A549 treated with GW870086 at 1 μM for 4 hours (cell line): ENCODE measurements at places on chromosomes 11 and 22. TPM values are rescaled to one million over a fixed set of nuclear protein-coding genes. Genes with fewer than 3 reads are reported as not detected.

ZNF280A gene
- 3.1 to 3.8 TPM (median 3.5 TPM) in 5 replicates for total RNA-seq

APOA5 gene
- total RNA-seq = not detected in 5 replicates

TEX54 gene
- total RNA-seq = not detected in 5 replicates

TSPAN32 gene
- total RNA-seq = not detected in 5 replicates

ABTB2 gene
- total RNA-seq = 29.9 to 39.1 TPM (median 36.3 TPM) in 5 replicates

WT1 gene
- total RNA-seq = 4.6 to 6.0 TPM (median 5.1 TPM) in 5 replicates

ZBTB16 gene
- total RNA-seq = 0.13 to 0.50 TPM (median 0.23 TPM) in 5 replicates

FOXRED2 gene
- 11.3 to 17.1 TPM (median 15.4 TPM) in 5 replicates for total RNA-seq

E2F8 gene
- 5.6 to 7.0 TPM (median 6.2 TPM) in 5 replicates for total RNA-seq

TSGA10IP gene
- not detected in 5 replicates for total RNA-seq

SPINDOC gene
- 35.0 to 48.6 TPM (median 47.7 TPM) in 5 replicates for total RNA-seq

P2RY6 gene
- 5.8 to 10.4 TPM (median 8.9 TPM) in 5 replicates for total RNA-seq

DDI1 gene
- total RNA-seq = not detected in 5 replicates

NXPE1 gene
- total RNA-seq = not detected in 5 replicates

RAG2 gene
- total RNA-seq = not detected in 5 replicates

WNT7B gene
- total RNA-seq = 63.4 to 88.8 TPM (median 78.6 TPM) in 5 replicates

OR5AR1 gene
- total RNA-seq = not detected in 5 replicates

BDNF gene
- 4.6 to 7.8 TPM (median 6.3 TPM) in 5 replicates for total RNA-seq

RTN4RL2 gene
- total RNA-seq = 50.4 to 95.0 TPM (median 89.7 TPM) in 5 replicates

TMEM132A gene
- total RNA-seq = 89.9 to 141 TPM (median 135 TPM) in 5 replicates

POLD3 gene
- total RNA-seq = 14.1 to 19.3 TPM (median 16.9 TPM) in 5 replicates

DHCR7 gene
- 39.4 to 52.8 TPM (median 49.3 TPM) in 5 replicates for total RNA-seq

KCTD14 gene
- total RNA-seq = 1.7 to 2.1 TPM (median 2.0 TPM) in 5 replicates

SLC6A5 gene
- not detected in 5 replicates for total RNA-seq

BRSK2 gene
- total RNA-seq = 5.9 to 6.7 TPM (median 6.2 TPM) in 5 replicates

EPS8L2 gene
- total RNA-seq = 76.9 to 131 TPM (median 114 TPM) in 5 replicates

TBX1 gene
- total RNA-seq = 2.2 to 4.7 TPM (median 4.2 TPM) in 5 replicates

NOL12 gene
- 25.7 to 27.6 TPM (median 26.2 TPM) in 5 replicates for total RNA-seq

LIN7C gene
- total RNA-seq = 5.2 to 8.5 TPM (median 6.6 TPM) in 5 replicates

CCDC89 gene
- not detected in 5 replicates for total RNA-seq

GGTLC2 gene
- total RNA-seq = not detected in 5 replicates

CBLIF gene
- total RNA-seq = not detected in 5 replicates

ROM1 gene
- 3.7 to 5.5 TPM (median 4.0 TPM) in 5 replicates for total RNA-seq

NLRP14 gene
- total RNA-seq = not detected in 5 replicates

MMP11 gene
- 0.21 to 0.50 TPM (median 0.36 TPM) in 5 replicates for total RNA-seq

OR51B4 gene
- not detected in 5 replicates for total RNA-seq

RIMBP3B gene
- 0.24 to 0.63 TPM (median 0.32 TPM) in 5 replicates for total RNA-seq

IGSF9B gene
- total RNA-seq = 1.1 to 2.4 TPM (median 1.9 TPM) in 5 replicates

CRYBB3 gene
- 0.19 TPM in 1 of 5 replicates, not detected in the others for total RNA-seq

VSIG10L2 gene
- 0.12 TPM in 1 of 5 replicates, not detected in the others for total RNA-seq

MUC2 gene
- 0.07 to 0.24 TPM (median 0.11 TPM) in 5 replicates for total RNA-seq

PVALB gene
- not detected in 5 replicates for total RNA-seq

PAMR1 gene
- total RNA-seq = not detected in 5 replicates
